Right renal pelvis (tissue), 4 donors: ENCODE measurements at places on chromosomes 2 and 18. TPM values are rescaled to one million over a fixed set of nuclear protein-coding genes. Genes with fewer than 3 reads are reported as not detected.

Gene FEV
- polyA plus RNA-seq, result not detected

- no peak for DNase-seq
These were observed 385.6 kb upstream of the ID2 start for GRCh38 chr2:8296306-8296705.

DNA sequence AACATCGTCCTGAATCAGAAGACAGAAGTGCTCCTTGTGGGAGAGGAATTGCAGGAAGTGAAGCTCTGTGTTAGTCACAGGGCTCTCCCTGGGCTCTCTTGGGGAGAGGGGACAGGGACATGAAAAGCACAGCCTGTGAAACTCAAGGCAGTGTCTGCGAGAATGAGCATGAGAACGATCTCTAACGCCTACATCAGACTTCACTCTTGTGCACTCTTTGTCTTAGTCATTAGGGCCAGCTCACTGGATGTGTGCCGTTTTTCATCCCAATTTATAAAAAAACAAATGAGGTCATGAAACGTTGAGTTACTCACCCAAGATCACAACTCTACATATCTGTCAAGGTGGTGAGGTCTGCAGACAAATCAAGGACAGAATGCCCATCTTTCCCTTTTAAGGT, 27.0 kb upstream of the TWIST2 start:
- no peak for DNase-seq

DNA sequence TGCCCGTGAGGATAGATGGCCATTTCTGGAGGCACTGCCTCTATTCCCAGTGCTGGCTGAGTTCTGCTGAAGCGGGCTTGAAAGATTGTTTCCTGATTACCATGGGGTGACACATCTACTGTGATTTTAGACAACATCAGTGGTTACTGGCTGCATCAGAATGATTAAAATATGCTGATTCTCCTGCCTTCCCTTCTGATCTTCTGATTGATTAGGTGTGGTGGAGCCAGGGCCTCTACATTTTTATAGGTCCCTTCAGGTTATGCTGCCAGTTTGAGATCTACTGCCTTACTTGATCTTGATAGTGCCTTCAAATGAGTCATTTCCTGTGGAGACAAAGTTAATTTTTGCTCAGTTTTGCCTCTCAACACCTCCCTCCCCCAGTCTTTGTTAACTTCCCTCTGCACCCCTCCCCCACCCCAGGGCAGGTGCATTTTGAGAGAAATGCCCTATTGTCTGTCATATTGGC, 31.6 kb upstream of the SNORC start:
- no peak for DNase-seq

DNA sequence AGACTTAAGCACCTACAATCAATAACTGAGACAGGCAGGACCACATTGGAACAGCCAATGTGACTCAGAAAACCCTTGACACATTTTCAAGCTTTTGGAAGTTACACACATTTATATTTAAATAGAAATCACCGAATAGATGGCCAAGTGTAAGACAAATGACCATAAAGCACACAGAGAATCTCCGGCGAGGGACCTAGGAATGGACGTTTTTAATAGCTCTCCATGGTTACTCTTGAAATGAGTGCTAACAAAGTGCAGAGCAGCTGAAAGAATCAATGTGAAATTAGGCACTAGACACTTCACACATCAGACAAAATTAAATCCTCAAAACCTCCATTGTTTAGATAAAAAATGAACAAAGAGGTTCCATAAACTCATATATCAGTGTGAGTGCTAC, 376.9 kb downstream of the DLGAP1 start:
- DNase-seq, result no peak

DNA sequence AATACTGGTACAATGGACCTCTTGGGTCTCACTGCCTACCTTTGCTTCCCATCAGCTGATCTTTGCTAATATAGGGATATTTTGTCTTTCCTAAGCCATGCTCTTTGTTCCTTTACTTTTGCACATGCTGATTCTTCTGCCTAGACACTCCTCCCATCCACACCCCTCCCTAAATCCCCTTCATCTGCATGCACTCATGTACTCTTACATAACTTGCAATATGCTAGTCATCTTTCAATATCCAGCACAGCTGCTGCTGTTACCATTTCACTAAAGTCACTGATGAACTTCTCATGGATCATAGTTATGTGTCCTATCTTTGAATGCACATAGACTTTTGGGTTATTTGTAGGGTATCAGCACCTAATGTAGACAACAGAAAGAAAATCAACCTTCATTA, 18.5 kb upstream of the DTNA start:
- DNase-seq, result no peak

GRCh38 chr18:12989397-12990122, 1.6 kb upstream of the CEP192 start:
- no peak for DNase-seq
